NCI-H146 (cell line): ENCODE measurements at places on chromosomes 13 and 19.
A peak's percentile ranks its signal among the peaks of the same experiment; 100 is the strongest.

- no peak for DNase-seq
Measured at GRCh38 chr13:21668732-21669275, 2.1 kb upstream of the FGF9 start.

- DNase-seq = no peak
Measured at GRCh38 chr13:77329911-77330584, 3.2 kb upstream of the MYCBP2 start.

DNA sequence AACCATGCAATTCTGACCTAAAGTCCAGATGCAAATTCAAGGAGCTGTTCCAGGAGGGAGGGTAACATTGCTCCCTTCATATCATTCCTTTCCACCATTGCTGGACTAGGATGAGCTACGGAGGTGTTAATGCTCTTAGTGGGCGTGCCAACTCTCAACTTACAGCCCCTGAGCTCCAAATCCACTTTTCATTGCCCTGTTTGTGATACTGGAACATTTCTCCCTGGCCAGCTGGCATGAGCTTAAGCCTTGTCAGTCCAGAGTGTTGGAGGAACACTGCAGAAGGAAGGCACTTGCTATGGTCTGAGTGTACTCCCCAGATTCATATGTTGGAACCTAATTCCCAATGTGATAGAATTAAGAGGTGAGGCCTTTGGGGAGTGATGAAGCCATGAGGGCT, 70.4 kb upstream of the FARP1 start:
- no peak for DNase-seq

- DNase-seq = no peak
Measured at GRCh38 chr13:29572575-29572974, 22.9 kb downstream of the SLC7A1 start.

- DNase-seq = no peak
Measured at GRCh38 chr19:46494146-46494940, 1.3 kb downstream of the PNMA8B start.

- no peak for DNase-seq
Measured at GRCh38 chr19:13291913-13292312, 141.7 kb downstream of the IER2 start.

DNA sequence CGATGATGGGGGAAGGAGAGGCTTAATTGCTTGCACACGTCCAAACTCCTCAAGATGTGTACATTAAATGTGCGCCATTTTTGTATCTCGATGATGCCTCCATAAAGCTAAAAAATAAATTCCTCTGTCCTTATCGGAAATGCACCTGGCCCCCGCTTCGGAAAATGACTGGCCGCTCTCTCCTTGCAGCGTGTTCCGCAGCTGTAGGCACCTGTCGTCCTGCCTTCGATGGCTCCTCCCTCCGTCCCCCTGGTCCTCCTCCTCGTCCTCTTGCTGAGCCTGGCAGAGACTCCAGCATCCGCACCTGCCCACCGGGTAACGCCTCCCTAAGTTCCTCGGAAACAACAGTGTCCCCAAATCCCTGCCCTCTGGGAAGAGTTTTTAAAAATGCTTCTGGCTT, 1.1 kb downstream of the GALP start:
- peak; percentile 79 for DNase-seq

DNA sequence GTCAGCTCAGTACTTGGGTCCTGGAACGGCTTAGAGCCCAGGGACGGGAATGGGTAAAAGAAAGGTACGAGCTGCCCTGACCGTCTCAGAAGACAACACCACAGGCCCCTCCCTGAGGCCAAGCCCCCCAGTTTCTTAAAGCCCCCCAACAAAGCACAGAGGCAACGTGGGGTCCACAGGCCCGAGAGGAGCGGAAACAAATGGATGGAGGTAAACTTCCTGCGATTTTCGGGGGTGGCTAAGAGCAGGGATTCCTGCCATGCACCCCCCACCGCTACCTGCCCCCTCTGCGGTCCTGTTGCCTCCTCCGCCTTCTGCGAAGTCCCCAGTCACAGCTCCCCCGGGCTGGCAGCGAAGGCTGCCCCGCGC, 48.2 kb downstream of the PTPRS start:
- no peak for DNase-seq

DNA sequence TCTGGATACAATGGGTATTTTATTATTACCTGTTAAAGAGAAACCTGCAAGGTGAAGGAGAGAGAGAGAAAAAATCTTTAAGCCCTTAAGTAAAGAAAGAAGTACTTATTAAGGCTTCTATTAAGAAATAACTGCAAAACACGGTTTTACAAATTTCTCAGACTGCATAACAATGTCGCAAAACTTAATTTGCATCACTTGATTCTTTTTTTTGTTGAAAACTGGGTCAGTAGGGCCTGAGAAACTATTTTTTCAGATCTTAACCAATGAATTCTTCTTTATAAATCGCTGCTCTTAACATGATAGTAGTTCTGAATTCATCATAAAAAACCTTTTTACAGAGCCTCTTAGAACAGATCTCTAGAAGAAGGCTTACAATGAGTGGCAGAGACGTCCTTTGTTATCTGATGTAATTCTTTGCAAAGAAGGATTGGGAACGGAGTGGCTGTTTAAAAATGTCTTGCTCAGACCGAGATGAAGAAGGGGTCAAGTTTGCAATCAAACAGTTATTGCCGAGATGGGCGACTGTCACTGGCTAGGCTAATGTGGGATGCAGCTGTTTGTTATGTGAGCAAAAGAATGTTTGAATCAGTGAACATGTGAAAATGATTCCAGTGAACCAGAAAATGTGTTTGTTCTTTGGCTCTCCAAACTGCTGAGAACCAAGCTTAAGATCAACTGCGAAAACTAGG, 76.3 kb downstream of the ZNF536 start:
- no peak for DNase-seq

DNA sequence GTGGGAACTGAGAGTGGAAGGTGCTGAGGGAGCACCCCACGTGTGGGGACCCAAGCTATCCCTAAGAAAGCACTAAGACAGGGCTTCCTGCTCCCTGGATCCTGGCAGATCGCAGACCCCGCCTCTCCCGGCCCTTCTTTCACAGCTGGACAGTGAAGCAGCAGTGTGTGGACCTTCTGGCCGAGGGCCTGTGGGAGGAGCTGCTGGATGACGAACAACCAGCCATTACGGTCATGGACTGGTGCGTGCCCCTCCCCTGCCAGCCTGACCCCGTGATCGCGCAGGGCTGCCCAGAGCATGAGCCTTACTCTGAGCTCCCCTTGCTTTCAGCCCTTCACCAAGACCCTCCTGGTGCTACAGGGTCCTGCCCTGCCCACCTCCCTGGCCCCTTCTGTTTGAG, 2.3 kb downstream of the NCCRP1 start:
- DNase-seq = peak; percentile 69

DNA sequence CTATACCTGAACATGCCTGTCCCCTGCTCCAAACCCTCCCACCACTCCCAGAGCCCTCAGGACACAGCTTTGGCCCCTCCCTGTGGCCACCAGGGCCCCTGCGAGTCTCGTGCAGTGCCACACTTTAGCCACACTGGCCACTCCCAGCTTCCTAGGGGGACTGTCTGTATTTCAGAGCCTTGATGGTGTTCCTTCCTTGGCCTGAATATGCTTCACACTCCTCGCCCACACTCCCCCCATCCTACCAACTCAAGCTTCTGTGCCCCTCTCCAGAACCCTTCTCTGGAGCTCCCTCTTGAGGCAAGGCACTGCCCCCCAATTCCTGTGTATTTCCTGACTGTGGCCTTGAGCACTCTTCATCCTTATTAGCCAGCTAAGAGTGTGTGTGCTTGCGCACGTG, 80.2 kb downstream of the DPF1 start:
- no peak for DNase-seq

DNA sequence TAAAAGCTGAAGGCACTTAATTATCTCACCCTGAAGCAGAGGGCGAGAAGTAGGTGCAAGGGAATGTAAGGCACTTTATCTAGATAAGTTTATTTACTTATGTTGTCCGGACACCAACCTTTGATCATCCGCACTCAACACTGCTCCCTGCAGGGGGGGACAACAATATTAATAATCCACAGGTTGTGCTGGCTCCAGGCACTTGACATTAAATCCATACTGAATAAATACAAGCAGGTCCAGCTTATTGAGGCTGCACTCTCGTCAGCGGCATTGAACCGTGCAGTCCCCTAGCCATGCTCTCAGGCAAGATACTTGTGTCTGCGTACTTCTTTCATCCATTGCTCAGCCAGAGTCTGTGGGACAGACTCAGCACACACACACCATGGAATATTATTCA, 374.5 kb upstream of the NBEA start:
- DNase-seq = no peak

DNA sequence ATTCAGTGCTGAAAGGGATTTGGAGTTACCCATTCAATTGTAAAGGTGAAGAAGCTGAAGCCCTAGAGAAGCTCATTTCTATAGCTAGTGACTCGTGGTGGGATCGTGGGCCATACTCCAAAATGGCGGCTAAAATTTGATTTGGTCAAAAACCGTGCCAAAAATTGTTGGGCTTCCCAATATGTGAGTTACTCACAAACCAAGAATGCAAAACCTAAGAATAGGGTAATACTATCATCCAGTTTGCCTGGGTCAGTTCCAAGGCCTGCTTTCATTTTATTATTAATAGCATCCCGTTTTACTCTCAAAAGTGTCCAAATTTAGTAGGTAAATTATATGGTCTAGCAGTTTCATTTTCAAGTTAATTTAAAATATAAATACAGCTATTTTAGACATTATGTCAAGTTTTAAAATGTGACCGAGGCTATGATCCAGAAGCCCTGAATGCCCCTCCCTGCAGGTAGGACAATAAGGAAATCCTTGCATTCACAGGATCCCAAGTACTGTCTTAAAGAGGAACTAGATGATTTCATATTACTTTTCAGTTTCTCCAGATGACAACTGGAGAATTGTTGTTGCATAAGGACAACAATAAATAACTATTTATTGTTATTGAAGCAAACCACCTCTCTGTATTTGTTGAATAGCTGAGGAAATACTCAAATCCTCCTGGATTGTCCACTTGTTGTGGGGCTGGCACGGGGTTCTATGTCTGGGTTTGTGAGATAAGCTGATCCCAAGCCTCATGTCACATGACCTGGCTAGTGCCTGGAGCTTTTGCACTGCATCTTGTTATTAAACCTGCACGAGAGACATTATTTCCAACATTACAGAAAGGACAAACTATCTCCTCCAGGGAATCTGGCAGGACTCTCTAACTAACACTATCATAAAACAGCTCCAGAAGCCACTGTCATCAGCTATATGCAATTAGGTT, 11.6 kb upstream of the RAP2A start:
- no peak for DNase-seq

DNA sequence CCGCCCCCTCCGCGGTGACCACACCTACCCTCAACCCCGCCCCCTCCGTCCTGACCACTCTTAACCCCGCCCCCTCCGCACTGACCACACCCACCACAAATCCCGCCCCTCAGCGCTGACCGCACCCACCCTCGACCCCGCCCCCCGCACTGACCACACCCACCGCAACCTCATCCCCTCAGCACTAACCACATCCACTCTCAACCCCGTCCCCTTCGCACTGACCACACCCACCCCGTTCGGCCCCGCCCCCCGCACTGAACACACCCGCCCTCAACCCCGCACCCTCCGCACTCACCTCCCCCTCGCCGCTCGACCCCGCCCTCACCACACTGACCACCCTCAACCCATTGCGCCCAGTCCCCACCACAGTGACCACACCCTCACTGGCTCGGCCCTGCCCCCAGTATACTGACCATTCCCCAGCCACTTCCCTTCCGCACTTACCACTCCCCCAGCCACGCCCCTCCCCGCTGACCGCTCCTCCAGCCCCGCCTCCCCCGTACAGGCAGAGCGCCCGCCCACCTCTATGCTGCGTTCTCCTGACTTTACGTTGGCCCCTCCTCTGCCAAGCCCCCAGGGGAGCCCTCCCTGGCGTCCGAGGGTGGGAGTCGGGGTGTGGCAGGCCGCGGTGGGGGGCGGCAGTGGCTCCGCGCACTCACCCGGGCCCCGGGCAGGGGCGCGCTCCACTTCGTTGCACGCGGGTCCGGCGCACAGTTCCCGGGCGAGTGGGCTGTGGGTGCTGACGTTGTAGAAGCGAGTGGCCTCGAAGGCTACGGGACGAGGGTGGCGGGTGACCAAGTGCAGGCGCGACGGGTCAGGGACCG, 8.4 kb downstream of the F2RL3 start:
- peak; percentile 96 for DNase-seq

DNA sequence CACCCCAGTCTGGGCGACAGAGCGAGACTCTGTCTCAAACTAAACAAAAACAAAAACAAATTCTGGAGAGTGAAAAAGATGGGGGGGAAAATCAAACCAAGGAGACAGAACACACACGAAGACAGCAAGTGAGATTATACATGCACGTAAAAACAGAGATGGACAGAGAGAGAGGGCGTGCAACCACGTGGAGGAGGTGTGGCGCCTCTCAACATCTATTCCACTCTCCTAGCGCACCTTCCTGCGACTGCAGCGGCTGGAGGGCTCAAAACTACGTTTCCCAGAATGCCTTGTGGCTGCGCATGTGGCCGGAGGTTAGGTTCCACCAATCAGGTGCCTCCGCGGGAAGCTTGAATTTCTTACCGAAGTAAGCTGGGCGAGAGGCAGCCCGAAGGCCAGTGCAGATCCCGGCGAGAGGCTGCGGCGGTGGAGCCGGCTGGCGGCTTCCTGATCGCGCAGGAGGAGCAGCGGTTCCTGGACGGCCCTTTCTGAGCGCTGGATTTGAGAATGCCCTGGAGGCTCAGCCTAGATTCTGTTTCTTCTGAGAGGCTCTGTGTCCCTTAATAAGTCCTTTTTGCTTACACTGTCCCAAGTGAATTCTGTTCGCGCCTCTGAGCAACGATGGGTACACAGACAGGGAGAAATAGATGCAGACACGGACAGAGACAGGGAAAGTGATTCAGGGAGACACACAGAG, 13.1 kb upstream of the NANOS2 start:
- DNase-seq = peak; percentile 98

GRCh38 chr13:93996481-93996880, 483.0 kb downstream of the DCT start:
- no peak for DNase-seq

DNA sequence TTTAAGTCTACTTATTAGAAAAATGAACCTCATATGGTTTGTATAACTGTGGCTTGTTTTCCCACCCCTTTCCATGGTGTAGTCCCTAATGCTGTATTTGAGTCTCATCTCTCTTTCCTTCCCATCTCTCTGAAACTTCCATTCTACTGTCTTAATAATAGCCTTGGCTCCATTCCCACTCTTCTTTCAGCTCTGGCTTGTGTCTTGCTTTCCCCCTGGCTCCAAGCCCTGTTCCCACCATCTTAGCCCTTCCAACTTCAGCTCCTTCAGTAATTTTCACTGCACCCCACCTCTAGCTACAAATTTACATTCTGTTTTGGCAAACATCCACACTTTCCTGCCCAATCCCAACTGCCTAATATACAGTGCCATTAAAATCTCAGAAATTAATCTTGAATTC, 137.5 kb downstream of the SLITRK6 start:
- DNase-seq = no peak

- DNase-seq = no peak
Measured at GRCh38 chr19:41711376-41712261, 3.2 kb downstream of the CEACAM5 start.

- no peak for DNase-seq
Measured at GRCh38 chr19:4906963-4907362, 2.3 kb upstream of the UHRF1 start.

- no peak for DNase-seq
Measured at GRCh38 chr19:56263319-56263718, 9.2 kb upstream of the EDDM13 start.
